H9 (cell line): ENCODE measurements at places on chromosomes 6 and 20. TPM values are rescaled to one million over a fixed set of nuclear protein-coding genes. Genes with fewer than 3 reads are reported as not detected.

KIF6 gene
- 0.63 and 0.88 TPM in 2 replicates for total RNA-seq

SF3B5 gene
- 145 and 149 TPM in 2 replicates for total RNA-seq

BACH2 gene
- total RNA-seq = 2.0 and 2.6 TPM in 2 replicates

CTNNBL1 gene
- 67.2 and 70.7 TPM in 2 replicates for total RNA-seq

DNA sequence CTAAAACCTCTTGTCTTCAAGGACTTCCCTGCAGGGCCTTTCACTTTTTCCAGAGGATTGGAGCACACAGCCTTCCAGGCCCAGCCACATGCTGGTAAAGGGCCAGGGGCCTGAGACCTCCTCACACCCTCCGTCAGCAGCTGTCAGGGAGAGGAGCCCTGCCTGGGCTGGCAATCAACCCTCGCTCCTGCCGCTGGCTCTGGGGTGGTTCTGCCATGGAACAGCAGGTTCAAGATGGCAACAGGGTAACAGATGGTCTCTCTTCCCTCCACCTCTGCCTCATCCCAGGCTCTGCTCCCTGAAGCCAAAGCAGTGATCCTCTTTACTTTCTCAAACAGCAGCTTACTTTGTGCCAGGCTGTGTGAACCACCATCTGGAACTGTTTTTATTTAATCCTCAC, 23.8 kb downstream of the PCNA start:
- DNase-seq = no peak

DNA sequence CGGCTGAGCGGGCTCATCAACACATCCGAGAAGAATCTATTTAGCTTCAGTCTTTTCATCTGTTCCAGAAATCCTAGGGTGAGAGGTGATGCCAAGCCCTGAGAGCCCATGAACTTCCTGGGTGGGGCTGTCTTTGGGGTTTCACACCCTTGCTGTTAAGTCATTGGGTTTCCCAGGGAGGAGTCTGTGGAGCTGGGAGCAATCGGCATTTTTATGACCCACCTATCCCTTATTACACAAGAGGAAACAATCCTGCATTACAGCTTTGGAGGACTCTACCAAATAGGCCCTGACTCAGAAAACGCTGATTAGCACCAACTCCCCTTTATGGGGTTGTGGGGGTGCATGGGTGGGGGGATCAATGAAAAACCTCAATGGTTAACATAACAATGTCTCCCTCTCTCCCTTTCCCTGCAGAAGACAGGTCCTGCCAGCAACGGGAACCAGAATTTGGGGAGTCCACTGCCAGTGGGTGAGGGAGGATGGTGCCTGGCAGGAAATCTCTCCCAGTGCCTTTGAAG, 46.3 kb downstream of the EZR start:
- no peak for DNase-seq

DNA sequence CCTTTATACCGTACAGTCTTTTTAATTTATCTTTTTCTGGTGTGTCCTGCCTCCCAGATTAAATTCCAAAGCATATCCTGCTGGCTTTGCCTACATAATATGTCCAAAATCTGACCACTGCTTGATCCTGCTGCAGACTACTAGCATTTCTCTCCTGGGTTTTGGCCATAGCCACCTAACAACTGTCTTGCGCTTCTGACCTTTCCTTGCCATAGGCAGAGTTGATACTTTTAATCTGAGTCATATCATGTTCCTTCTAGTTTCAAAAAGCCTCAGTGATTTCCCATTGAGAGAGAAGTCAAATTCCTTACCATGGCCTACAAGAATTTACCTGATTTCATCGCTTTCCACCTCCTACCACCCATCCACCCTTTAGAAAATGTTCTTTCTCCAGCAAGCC, 104.8 kb downstream of the BCKDHB start:
- no peak for DNase-seq

DNA sequence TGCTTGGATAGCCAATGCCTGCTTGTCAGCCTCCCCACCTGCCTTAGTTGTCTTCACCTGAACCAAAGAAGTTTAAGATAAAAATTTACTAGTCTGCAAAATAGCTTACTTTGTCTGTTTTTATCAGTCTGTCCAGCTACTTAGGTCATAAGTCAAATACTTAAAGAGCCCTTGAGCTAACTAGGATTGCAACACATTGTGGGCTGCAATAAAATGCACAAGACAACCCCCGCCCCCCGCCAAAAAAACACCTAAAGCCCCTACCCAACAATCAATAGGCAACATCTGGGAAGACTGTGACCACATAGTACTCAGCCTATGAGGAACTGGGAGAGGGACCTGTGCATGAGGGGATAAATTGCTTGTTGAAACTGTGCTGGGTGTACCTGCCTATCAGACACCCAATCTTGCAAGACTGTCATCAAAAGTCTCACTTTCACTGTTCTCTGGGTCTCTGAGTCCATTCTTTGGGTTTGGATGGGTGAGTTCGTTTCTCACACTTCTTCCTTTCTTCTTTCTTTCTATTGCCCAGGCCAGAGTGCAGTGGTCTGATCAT, 27.3 kb upstream of the ABCC10 start:
- no peak for DNase-seq

GRCh38 chr6:17165383-17165782, 63.5 kb downstream of the STMND1 start:
- DNase-seq = no peak

GRCh38 chr6:77456531-77457248, 6.6 kb downstream of the HTR1B start:
- peak; percentile 40 for DNase-seq

DNA sequence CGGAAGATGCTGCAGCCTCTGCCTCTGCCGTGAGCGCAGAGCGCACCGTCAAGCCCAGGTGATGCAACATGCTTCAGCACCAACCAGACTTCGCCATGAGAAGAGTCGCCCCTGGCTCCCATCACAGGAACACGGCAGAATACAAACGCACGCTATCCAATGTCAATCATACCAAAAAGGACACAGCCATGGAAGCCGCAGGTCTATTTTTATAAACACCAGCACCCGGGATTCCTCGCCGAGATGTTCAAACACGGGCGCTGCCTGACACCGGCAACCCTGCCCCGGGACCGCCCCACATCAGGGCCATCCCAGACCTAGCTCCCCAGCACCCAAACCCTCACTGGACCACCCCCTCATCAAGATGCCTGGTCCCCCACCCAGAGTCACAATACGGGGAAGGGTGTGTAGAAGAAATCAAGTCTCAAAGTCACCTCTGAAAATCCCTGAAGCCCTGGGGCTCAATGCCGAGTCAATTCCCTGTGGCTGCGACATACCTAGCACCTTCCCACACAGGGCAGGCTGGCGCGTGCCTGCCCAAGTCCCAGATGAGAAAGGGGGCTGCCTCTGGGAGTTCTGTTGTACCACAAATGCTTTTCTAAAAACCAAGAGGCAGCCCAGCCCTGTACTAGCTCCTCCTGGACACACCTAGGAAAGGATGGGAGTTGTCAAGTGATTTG, 17.9 kb downstream of the TAF4 start:
- no peak for DNase-seq

GRCh38 chr6:45415788-45416518, 38.2 kb upstream of the SUPT3H start:
- DNase-seq = no peak

- no peak for DNase-seq
Observed at GRCh38 chr20:962223-962622, 39.9 kb downstream of the RSPO4 start.

GRCh38 chr6:155278319-155279049, 14.7 kb downstream of the CLDN20 start:
- DNase-seq = no peak

- no peak for DNase-seq
Observed at GRCh38 chr6:157024745-157025144, 247.6 kb downstream of the ARID1B start.

GRCh38 chr20:11406877-11407276, 510.8 kb upstream of the BTBD3 start:
- DNase-seq = no peak

GRCh38 chr20:38842558-38842981, 37.1 kb downstream of the PPP1R16B start:
- no peak for DNase-seq

- no peak for DNase-seq
Observed at GRCh38 chr6:10411971-10412460, 2.9 kb downstream of the TFAP2A start.

GRCh38 chr20:3818155-3819151, 1.9 kb upstream of the AP5S1 start:
- peak; percentile 87 for DNase-seq

- DNase-seq = no peak
Observed at GRCh38 chr6:128463942-128464341, 56.5 kb downstream of the PTPRK start.

DNA sequence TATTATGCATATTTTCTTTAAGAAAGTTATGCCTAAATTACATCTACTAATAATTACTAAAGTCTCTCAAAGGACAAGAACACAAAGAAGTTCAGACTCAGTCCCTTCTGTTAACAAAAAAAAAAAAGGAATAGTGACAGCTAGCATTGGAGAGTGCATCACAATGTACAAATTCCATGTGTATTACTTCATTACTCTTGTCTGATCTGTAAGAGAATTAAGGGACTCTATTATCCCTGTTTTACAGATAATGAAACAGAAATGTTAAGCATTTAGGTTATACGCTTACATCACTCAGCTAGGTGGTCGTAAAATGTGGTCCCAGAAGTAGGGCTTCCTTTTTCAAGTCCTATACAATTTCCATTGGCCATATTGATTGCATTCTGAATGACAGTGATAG, 17.2 kb upstream of the VNN1 start:
- no peak for DNase-seq

DNA sequence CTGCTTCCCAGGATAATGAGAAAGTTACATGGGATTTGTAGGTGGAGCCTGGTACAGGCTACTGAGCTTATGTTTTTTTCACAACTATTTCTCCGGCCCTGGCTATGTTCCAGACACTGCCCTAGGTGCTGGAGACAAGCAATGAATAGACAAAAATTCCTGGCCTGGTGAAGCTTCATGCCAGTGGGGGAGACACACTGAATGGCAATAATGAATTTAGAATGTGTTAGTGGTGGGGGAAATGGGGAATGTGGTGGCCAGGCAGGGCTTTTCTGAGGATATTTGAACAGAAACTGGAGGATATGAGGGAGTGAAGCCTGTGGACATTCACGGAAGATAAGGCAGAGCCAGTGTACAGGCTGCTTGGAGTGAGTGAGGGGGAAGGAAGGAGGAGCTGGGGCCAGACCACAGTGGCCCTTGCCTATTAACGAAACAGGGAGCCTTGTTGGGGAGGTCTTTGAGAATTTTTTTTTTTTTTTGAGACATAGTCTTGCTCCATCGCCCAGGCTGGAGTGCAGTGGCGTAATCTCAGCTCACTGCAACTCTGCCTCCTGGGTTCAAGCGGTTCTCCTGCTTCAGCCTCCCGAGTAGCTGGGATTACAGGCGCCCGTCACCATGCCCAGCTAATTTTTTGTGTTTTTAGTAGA, 6.6 kb downstream of the FOXS1 start:
- no peak for DNase-seq
